ENCODE measurements at places on chromosomes 2 and 18. TPM values are rescaled to one million over a fixed set of nuclear protein-coding genes. Genes with fewer than 3 reads are reported as not detected.

The SKOR2 gene
- total RNA-seq = not detected

GRCh38 chr2:172812158-172812744, 76.6 kb downstream of the RAPGEF4 start:
- no peaks in the 10 kb centered on the region for H3K4me1 ChIP-seq
- DNase-seq = no peak
- H3K36me3 ChIP-seq = no peaks in the 10 kb centered on the region

DNA sequence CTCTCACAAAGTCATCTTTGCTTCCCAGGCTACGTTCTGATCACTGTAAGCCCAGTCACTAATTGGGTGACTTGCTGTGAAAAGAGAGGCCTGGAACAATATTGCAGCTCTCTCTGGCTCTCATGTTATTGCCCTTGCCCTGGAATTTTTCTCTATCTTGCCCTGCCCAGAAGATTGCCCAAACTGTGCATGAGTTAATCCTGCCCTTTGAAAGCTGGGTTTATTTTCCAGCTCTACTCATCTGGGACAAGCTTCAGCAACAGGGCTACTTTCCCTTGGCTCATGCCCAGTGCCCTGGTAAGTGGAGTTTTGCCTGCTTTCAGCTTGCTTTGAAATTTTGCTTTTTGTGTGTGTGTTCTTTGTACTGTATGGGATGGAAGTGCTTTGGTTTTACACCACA, 6.9 kb upstream of the EHBP1 start:
- H3K27ac ChIP-seq = no peak overlapping the region
- H3K27me3 ChIP-seq = no peaks in the 10 kb centered on the region
- no peak for DNase-seq
- H3K4me1 ChIP-seq = no peaks in the 10 kb centered on the region
- H3K4me3 ChIP-seq = no peak overlapping the region
- no peaks in the 10 kb centered on the region for H3K36me3 ChIP-seq

DNA sequence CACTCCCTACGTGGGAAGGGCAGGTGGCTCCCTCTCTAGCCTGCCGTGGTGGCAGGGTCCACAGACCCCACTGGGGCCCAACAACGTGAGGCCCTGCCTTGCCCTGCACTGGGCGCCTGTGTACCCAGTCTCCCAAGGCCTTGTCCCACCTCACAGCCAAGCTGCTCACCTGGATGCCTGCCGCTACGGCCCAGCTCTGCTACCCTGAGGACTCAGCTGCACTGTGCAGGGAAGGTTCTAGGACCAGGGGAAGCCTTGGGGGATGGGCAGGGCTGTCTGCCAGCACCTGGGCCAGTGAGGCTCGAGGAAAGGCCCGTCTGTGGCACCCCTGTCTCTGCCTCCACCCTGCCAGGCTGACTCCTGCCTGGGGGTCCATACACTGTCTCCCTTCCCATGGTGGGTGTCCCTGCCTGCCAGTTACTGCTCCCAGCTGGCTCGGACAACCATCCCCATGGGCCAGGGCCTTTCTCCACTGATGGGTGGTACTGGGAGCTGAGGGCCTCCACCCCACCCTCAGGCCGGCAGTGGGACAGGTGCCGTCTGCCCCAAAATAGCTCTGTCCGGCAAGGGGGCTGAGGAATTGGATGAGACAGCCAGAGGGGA, 33.2 kb downstream of the HS6ST1 start:
- H3K27ac ChIP-seq = no peak overlapping the region
- no peaks in the 10 kb centered on the region for H3K27me3 ChIP-seq
- peak; percentile 86 for DNase-seq
- no peak overlapping the region for H3K4me3 ChIP-seq
- H3K4me1 ChIP-seq = no peaks in the 10 kb centered on the region

The KCNG3 gene
- not detected for total RNA-seq

DNA sequence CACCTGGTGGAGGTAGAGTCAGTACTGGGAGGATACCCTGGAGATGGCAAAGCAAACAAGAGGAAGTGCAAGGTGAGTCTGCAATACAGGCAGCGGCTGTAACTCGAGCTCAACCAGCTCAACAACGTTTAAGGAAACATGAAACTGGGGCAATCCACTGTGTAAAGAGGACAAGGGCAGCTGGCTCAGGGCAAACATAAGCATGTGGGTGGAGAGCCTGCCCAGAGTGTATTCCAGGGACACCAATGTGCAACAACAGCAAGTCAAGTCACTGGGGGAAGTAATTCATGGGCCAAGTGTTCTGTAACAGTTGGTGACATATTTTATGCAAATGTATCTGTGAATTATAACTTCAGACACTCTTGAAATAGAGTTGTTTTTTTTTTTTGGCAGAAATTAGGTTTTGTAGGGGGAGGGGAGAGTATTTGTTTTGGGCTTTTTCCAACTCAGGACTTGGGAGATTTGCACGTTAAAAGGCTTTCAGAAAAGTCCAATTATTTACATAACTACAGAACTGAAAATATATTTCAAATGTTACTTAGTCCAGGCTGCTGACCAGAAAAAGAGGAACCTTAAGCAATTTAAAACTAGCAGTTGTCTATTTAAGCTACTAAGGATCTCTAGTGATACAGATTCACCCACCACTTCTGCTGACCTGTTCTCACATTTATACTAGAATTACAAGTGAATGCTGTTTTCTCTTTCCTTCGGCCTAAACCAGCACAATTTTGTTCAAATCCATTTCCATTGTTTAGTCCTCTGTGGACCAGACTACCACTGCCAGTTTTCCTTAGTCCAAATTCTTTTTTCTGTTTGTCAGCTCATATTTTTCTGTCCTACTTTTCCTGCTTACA, 18.6 kb downstream of the NRXN1 start:
- no peaks in the 10 kb centered on the region for H3K4me1 ChIP-seq
- no peaks in the 10 kb centered on the region for H3K27me3 ChIP-seq
- H3K27ac ChIP-seq = no peak overlapping the region
- H3K4me3 ChIP-seq = no peak overlapping the region
- no peak for DNase-seq

DNA sequence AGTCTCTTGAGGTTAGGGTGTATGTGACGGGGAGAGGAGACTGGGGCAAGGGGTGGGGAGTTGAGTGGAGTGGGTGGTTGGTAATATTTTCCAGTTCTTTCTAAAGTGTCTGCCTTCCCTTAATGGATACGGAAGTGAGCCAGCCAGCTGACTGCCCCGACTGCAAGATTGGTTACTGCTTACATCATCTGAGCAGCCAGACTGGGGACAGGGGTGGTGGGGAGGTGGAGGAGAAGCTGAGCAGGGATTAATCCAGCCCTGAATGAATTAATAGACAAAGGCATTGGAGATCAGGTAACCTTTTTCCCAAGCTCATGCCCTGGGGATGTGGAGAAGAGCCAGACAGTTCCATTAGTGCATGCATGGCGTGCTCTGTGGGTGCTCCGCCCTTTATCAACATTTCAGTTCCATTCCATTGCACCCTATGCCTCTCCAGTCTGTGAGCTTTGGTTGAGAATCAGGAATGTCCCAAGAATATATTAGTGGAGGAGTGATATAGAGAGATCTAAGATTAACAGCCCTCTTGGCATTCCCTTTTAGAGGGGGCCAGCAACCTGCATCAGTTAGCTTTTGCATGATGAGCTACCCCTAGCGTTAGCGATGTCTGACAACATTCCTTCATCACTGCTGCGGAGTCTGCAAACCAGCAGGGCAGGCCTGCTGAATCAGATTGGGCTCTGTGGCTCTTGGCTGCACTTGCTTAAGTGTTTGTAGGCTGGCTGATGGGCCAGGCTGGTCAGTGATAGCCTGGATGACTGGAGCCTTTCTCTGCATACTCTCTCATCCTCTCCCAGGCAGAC, 67.4 kb downstream of the TNP1 start:
- H3K4me1 ChIP-seq = no peaks in the 10 kb centered on the region
- no peak for DNase-seq
- no peaks in the 10 kb centered on the region for H3K36me3 ChIP-seq
- H3K27ac ChIP-seq = no peak overlapping the region
- no peak overlapping the region for H3K4me3 ChIP-seq

DNA sequence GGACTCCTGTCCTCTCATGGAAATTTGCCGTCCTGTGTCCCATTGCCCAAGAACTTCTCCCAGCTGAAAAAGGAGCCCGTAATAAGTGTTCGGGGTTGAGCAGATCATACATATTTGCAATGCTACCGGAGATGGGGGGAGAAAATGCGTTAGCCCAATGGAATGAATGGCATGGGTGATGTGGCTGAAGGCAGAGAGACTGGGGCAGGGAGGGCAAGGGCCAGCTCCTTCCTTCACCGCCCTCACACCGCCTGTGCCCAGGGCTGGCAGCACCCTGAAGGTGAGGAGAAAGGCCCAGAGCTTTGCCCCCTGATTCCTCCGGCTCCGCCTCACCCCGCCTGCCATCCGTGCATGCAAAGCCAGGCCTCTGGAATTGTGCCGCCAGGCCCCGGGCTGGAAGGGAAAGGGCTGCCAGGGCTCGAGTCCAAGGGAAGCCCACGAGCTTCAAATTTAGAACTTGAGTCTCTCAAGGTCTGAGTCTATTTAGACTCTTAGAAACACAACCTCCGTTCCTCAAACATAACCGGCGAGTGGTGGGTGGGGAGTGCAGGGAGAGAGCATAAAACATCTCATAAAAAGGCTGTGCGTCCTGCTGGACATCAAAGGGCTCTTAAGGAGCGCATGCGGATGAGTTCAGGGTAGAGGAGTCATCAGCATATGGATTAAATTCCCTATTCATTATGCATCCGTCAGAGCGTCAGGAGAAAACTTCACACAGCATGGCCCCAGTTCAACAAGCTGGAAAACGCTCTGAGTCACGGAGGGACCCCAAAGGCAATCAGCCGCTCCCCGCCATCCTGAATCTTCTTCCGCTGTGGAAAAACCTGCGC, 121.7 kb upstream of the GLI2 start:
- H3K27me3 ChIP-seq = no peaks in the 10 kb centered on the region
- peak overlapping the region; percentile 48 for H3K4me3 ChIP-seq
- peaks cover 40% of the 10 kb centered on the region for H3K4me1 ChIP-seq
- H3K27ac ChIP-seq = peak overlapping the region; percentile 96

The TMEM131 gene
- total RNA-seq = 41.8 TPM

GRCh38 chr2:138819964-138820363, 39.8 kb upstream of the NXPH2 start:
- no peaks in the 10 kb centered on the region for H3K27me3 ChIP-seq
- no peaks in the 10 kb centered on the region for H3K36me3 ChIP-seq
- H3K4me3 ChIP-seq = no peak overlapping the region
- no peaks in the 10 kb centered on the region for H3K4me1 ChIP-seq

DNA sequence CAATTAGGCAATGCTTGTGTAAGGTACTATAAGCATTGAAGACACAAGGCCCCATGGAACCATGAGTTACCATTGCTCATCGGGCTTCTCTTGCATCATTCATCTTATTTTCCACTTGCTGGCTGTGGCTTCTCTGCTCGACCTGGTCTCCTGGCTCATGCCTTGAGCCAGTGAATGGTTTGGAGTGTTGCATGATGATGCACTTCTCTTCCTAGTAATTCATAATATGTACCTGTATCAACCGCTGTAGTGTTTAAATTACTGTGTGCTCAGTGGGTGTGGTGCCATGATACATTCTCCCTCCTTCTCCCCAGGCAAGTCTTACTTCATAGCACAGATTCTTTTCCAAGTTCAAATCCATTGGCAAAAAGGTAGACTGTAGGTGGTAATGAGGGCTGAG, 66.8 kb downstream of the ABCA12 start:
- no peak overlapping the region for H3K4me3 ChIP-seq
- no peak for DNase-seq
- H3K27ac ChIP-seq = no peak overlapping the region
- H3K27me3 ChIP-seq = peaks cover 8% of the 10 kb centered on the region
- no peaks in the 10 kb centered on the region for H3K36me3 ChIP-seq

- DNase-seq = no peak
- H3K4me3 ChIP-seq = peak overlapping the region; percentile 98
- peaks cover 19% of the 10 kb centered on the region for H3K36me3 ChIP-seq
- H3K4me1 ChIP-seq = peaks cover 19% of the 10 kb centered on the region
- H3K27me3 ChIP-seq = no peaks in the 10 kb centered on the region
Measured at GRCh38 chr2:68156419-68156818, 1.3 kb upstream of the PNO1 start.

The OR6B2 gene
- not detected for total RNA-seq

- peaks cover 60% of the 10 kb centered on the region for H3K36me3 ChIP-seq
- no peak overlapping the region for H3K27ac ChIP-seq
- no peak for DNase-seq
- H3K4me1 ChIP-seq = peaks cover 48% of the 10 kb centered on the region
- H3K4me3 ChIP-seq = no peak overlapping the region
Measured at GRCh38 chr18:45731716-45732115, 7.7 kb downstream of the SLC14A1 start.

The NBAS gene
- total RNA-seq = 98.1 TPM

The SLC38A11 gene
- total RNA-seq = not detected

DNA sequence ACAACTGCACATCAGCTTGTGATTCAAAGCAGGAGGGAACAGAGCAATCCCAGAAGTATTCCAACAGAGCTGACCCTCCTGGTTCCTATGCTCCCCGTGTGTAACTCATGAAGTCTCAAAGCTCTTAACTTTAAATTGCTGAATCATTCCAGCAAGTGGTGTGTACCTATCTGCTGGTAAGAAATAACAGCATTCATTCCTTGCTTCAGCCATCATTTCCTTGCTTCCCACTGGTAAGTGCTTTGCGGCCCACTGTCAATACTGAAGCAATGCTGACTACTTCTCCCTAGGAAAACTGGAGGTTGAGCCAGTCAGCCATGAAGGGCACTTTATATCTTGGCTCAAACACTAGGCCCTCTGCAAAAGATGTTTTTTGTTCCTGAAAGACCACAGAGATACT, 222.4 kb downstream of the EXOC6B start:
- no peaks in the 10 kb centered on the region for H3K36me3 ChIP-seq
- peaks cover 6% of the 10 kb centered on the region for H3K4me1 ChIP-seq
- H3K27ac ChIP-seq = peak overlapping the region; percentile 11
